Activated naive CD4-positive, alpha-beta T cell treated with anti-CD3 and anti-CD28 coated beads for 36 hours (primary cell): ENCODE measurements at places on chromosomes 5 and 9. TPM values are rescaled to one million over a fixed set of nuclear protein-coding genes. Genes with fewer than 3 reads are reported as not detected.
A peak's percentile ranks its signal among the peaks of the same experiment; 100 is the strongest.

- no peak for DNase-seq
Measured at GRCh38 chr9:72636621-72637020, 115.2 kb downstream of the TMC1 start.

GRCh38 chr5:100654895-100655294 lies 119.7 kb downstream of the FAM174A start:
- no peak for DNase-seq

- DNase-seq = no peak
Measured at GRCh38 chr5:42230839-42231238, 192.4 kb upstream of the GHR start.

- DNase-seq = no peak
Measured at GRCh38 chr5:138934971-138935370, 59.8 kb upstream of the LRRTM2 start.

SARDH gene
- total RNA-seq = 7.7 TPM

GRCh38 chr5:11715461-11716196 lies 188.6 kb downstream of the CTNND2 start:
- no peak for DNase-seq

- DNase-seq = no peak
Measured at GRCh38 chr5:181109489-181110013, 21.4 kb downstream of the OR2V1 start.

SLC45A2 gene
- total RNA-seq = not detected

GRCh38 chr5:2288466-2288865 lies 405.7 kb upstream of the IRX4 start:
- DNase-seq = no peak

GRCh38 chr5:68215898-68216244 lies 315 bp downstream of the PIK3R1 start:
- no peak for DNase-seq

WNK2 gene
- total RNA-seq = 5.8 TPM

- DNase-seq = no peak
Measured at GRCh38 chr9:34451135-34451534, 7.2 kb downstream of the FAM219A start.

NR2F1-AS1 gene
- not detected for total RNA-seq

DNAJC21 gene
- total RNA-seq = 62.1 TPM

DNA sequence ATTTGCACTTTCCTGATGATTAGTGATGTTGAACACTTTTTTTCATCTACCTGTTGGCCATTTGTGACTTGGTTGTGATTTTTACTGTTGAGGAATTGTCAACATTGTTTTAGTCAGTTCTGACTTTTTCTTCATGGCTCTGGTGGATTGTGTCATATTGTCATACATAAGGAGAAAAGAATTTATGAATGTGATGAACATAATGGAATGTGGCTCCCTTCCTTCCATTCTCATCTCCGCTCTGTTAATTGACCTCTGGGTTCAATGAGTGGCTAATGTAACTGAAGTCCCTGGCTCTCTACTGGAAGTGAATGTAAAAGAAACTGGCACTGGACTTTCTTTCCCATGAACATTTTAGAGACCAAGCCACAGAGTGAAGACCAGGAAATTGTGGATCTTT lies 49.2 kb downstream of the KIAA1958 start:
- DNase-seq = no peak

DNA sequence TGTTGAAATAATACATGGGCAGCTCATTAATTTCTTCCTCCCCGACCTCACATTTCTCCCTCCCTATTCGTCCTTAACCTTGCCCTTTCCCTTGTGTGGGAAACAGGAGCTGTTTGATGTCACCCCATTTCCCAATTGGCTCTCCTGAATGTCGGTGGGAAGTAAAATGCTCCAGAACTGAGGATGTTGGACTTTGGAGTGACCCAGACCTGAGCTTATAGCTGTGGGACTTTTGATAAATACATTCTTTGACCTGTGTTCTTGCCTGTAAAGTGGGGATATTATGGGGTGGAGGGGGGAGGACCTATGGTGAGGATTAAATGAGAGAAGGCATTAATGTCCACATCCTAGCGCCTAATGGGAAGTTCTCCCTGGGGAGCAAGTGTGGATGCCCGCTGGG lies 91.3 kb downstream of the ZNF618 start:
- DNase-seq = no peak

- no peak for DNase-seq
Measured at GRCh38 chr9:36128349-36128748, 8.2 kb upstream of the GLIPR2 start.

PCDH12 gene
- 1.1 TPM for total RNA-seq

DNA sequence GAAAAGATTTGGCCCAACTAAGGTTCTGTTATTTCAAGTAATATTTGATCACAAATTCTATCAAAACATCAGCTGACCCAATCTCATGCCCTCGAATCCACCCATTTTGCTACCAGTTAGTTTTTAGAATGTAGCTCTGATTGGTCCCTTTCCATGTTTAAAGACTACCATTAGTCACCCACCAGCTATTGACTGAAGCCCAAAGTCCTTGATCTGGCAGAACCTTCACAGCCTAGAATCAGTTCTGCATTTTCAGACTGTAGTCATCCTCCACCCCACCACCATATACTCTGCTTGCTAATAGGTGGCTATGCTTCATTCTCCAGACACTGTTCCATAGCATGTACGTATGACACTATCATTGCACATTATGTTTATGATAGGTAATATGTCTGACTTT lies 182.2 kb upstream of the TARS1 start:
- no peak for DNase-seq

DNA sequence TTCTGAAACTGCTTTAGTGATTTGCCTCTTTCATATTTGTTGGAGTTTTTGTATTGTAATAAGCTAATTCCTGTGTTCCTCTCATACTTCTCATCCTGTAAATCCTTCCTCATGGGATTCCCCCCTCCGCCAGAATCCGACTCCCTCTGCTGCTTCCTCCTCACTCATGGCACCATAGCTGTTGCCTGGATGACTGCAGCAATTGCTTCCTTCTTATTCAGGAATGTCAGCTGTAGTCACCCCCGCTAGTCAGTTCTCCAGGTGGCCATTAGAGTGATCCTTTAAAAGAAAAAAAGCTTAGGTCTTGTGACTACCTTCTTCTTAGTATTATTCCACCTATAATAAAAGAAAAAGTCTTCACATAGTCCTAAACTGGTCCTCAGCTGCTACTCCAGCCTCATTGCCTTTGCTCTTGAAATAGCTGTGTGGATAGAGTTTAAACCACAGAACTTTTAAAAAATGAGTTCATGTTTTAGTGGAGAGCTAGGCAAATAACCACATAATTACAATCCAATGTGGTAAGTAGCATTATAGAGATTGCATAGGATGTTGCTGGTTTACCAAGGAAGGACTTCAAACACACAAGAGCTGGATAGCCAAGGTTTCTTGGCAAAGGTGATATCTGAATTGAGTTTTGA lies 227.3 kb downstream of the KDM4C start:
- DNase-seq = no peak

CARD6 gene
- total RNA-seq = 1.4 TPM

SPEF2 gene
- 6.5 TPM for total RNA-seq

- no peak for DNase-seq
Measured at GRCh38 chr5:14574891-14575508, 6.6 kb upstream of the OTULINL start.

GRCh38 chr5:19866090-19866450 lies 121.9 kb downstream of the CDH18 start:
- no peak for DNase-seq

GRCh38 chr9:21499912-21500311 lies 17.8 kb upstream of the IFNE start:
- DNase-seq = no peak

DNA sequence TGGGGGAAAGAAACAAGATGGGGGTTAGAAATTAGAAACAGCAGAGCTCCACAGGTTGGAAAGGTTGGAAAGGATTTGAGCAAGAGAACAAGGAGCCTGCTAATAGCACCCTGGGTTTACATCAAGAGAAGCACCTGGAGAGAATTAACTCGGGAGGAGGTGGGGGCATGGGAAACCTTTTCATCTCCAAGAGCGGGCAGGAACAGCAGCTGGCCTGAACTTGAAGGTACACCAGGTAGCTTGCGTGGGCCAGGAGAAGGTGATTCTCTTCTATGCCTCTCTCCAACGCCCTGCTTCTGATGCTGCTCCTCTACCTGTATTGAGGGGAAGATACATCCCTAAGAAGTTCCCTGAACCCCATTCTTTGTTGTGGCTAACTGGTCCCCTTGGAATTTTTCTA lies 37.1 kb upstream of the GLRX start:
- DNase-seq = no peak

GRCh38 chr5:123659011-123659410 lies 147.0 kb downstream of the CSNK1G3 start:
- DNase-seq = no peak

DNA sequence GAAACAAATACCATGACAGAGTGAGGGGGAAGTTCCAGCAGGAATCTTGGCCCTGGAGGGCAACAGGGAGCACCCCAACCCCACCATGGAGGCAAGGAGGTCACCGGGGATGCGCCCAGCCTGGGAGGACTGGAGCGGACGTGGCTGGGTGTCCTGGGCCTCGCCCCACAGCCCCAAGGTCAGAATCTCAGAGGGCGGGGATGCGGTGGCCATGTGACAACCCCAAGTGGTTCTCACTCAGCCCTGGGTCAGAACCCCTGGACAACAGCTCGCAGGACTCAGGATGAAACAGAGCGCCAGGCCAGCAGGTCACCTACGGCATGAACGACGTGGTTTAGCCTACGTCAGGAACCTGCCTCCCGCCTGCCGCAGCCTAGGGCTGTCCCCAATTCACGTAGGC lies 64.0 kb upstream of the ZNF354A start:
- DNase-seq = no peak

- no peak for DNase-seq
Measured at GRCh38 chr9:80049096-80049782, 477.5 kb downstream of the TLE4 start.

DNA sequence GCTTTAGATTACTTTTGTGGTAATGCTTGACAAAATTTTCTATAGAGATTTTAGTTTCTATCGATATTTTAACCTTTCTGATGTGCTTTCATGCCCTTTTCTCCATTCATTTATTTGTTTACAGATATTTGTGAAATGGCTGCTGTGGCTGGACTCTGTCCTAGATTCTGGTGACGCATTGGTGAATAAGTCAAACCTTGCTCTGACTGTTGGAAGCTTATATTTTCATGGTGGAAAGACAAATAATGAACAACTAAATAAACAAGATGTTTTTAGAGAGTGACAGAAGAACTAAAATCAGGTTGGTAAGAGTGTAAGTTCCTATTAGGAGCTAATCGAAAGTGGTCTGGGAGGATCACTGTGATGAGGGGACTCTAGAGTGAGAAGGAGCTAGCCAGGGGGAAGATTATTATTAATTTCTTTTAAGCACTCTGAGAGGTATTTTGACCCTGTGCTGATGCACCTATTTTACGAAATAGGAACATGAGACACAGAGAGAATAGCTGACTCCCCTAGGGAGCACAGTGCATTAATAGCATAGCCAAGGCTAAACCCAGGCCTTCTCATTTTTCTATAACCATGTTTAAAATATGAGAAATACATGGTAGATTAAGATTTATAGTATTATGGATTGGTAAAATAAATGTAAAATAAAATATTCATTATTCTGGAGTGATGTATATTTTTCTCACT lies 411.9 kb upstream of the ARRDC3 start:
- no peak for DNase-seq

DNA sequence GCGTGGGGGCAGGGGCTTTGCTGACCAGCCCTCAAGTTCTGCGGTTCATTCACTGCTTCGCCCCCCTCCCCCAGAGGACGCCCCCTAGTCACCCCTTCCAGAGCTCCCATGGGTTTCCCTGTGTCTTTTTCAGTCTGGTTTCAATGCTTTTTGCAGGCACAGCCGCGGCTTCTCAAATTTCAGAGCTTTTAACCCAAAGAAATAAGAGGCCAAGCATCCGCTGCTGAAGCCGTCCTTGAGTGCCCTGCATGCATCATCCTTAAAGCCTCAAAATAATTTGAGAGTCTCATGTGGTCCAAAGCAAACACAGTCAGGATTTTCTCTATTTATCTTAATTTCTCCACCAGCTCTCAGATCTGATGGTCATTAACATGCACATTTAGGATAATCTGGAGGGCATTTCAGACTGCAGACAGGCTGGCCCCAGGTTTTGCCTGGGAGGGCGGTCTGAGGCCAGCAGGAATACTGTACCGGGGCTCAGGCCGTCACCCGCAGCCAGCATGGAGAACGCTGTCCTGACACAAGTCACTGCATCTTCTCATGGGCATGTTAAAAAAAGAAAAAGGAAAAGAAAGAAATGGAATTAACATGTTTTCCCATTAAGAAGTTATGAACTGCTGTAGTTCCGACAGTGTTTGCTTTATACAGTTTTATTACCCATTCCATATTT lies 420.8 kb upstream of the IRX4 start:
- DNase-seq = no peak

CCDC127 gene
- total RNA-seq = 3.6 TPM

- DNase-seq = peak; percentile 89
Measured at GRCh38 chr9:2053883-2054845, 39.0 kb downstream of the SMARCA2 start.

- no peak for DNase-seq
Measured at GRCh38 chr9:86602715-86603114, 248.5 kb upstream of the TUT7 start.

IFNB1 gene
- 0.44 TPM for total RNA-seq

DNA sequence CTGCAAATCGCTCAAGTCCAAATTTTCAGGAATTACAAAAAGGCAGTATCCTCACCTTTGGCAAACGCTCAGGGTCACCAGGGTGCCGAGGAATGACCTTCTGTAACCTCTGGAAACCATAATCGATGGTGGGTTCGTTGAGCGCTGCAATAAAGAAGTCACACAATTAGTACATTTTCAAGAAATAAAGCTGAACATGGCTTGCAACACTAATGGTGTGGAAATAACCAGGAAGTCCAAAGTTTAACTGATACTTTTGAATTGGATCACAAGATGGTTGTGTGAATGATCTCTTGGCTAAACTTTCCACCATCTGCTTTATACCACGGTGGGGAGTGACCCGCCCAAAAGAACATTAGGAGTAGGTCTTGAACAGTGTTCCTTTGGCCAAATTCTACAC lies 368.7 kb downstream of the EBF1 start:
- DNase-seq = no peak

LCN15 gene
- total RNA-seq = not detected
